ENCODE measurements at places on chromosomes 3 and 15.

GRCh38 chr15:70560617-70561328, 202.6 kb downstream of the UACA start:
- no peak for DNase-seq

GRCh38 chr3:127587876-127588275, 2.7 kb downstream of the TPRA1 start:
- no peak for DNase-seq

DNA sequence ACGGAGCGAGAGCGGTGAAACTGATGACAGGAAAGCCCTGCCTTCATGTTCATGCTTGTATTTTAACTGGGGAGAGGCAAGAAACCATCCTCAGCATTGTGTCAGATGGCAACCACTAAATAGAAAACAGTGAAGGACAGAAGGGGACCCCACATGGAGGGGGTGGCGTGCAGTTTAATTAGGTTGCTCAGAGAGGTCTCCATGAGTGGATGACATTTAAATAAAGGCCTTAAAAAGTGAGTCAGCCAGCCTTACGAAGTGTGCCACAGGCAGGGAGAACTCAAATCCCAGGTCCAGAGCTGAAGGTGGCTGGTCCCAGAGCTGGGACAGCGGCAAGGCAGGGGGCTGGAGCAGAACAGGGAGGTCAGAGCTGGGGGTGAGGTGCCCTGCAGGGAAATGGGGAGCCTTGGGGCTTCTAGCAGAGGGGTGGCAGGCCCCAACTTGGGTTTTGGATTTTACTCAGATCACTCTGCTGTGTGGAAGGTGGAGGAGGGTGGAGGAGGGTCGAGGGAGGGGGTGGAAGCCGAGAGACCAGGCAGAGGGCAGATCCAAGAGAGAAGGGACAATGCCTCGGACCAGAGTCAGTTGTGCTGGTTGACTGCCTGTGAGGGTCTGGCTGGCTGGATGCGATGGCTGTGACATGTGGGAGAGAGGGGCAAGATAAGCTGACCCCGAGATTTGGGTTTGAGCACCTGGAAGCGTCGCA, 73.7 kb downstream of the KLF13 start:
- no peak for DNase-seq

DNA sequence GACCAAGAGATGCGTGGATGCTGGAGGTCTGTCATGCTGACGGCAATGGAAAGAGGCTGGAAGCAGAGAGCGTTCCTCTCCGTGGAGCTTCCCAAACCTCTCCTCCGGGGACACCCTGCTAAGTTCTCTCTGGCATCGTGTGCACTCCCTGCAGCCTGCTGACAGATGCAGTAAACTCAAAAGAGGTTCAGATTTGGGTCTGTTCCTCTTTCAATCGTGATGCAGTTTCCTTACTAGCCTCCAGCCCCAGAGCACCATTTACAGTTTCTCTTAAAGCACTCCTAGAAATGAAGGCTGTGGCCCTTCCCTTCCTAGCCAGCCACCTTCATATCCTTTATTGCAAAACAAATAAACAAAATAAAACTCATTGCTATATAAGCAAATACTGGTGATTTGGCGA, 47.3 kb upstream of the LRRC58 start:
- DNase-seq = no peak

GRCh38 chr15:99104788-99105513, at the start of gene SYNM:
SYNM (plus strand) TSS chr15:99105080; CDS start chr15:99105200, 120 bp downstream.
- peak; percentile 91 for DNase-seq

DNA sequence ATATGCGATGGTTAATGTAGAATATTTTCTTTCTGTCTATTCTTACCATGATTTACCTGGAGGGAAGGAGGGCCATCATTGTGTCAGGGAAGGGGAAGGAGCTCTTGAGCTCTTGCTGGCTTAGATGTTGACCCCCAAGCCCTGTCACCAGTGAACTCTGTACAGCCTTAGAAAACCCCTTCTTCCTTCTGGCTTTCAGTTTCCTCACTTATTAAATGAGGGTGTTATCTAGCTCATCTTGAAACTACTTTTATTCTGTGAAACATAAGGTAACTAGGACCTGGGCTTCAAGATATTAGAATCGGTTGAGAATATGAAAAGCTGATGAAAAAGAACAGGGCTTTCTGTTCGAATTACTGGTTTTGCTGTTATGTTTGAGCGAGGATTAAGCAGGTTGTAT, 25.1 kb upstream of the UTS2B start:
- DNase-seq = no peak

GRCh38 chr3:8560366-8561007, 58.9 kb downstream of the LMCD1 start:
- no peak for DNase-seq

All from SW 1271 (cell line).